CD4-positive, alpha-beta T cell treated with Interleukin-4 for 4 hours (primary cell): ENCODE measurements at places on chromosomes 6 and 20.

DNA sequence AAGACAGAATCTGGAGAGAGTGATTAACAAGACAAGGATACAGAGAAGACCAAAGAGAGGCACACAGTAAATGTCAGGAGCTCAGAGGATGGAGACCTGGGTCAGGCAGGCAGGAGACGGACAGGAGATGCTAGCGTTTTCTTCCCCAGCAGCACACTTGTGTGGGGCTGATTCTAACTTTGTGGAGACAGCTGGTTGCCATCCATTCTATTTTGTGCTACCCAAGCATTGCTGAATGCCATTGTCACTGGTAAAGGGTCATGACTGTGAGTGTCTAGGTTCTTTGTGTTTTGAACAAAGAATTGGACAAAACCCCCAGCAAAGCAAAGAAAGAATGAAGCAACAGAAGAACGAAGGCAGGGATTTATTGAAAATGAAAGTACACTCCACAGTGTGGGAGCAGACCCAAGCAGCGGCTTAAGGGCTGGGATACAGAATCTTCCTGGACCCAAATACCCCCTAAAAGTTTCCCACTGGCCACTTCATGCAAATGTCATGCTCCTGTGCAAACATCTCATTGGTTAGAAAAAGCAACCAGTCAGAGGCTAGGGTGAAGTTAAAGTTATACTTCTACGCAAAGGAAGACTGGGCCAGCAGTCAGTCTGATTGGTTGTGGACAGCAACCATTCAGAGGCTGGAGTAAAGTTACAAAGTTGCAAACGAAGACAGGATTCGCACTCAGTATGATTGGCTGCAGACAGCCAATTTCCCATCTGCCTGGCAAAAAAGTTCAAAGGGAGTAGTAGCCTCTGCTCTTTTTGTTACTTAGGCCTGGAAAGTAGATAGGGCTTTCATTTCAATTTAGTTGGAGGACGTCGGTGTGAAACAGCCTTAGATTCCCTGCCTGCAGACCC lies 17.5 kb downstream of the PTK7 start:
- DNase-seq: peak; percentile 18

- no peak for DNase-seq
These were observed 52.6 kb downstream of the JAG1 start for GRCh38 chr20:10621149-10621548.

DNA sequence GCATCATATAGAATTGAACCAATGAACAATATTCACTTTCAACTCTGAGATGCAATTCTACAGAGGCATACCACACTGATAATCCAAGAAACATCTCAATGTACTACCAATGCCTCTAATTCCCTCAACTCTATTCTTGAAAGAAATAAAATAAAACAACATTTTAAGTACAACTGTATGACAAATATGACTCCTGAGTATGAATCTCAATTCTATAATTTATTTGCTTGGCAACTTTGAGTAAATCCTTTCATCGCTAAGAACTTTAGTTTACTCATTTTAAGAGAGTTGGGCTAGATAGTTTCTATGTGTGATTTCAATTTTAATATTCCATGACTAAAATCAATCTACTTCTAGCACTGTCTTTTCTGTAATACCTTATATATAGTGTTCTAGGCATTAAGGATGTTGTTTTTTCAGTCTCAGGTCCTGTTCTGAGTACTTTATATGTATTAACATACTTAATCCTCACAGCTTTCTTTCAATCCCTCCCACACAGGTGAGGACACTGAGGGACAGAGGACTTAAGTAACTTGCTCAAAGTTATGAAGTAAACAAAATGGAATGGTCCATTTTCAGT lies 33.4 kb downstream of the GOPC start:
- no peak for DNase-seq

GRCh38 chr6:52020945-52021570 lies 66.4 kb downstream of the PKHD1 start:
- DNase-seq: peak; percentile 15

GRCh38 chr6:108557494-108558371 lies 3.0 kb upstream of the FOXO3 start:
- peak; percentile 85 for DNase-seq

DNA sequence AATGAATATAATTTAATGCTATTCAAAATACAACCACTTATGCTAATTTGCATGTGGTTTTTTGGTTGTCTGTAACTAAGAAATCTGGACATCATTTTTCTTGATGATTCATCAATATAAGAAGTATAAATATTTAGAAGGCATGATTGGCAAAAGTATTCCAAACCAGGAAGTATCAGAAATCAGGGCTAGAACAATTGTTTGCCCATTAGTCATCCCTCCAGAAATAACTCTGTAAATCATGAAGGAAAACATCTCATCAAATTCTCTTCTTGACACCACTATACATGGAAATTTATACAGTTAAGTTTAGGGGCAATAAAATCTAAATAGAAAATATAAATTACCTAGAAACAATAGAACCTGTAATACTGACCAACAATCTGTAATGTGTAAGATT lies 554.7 kb upstream of the HS3ST5 start:
- DNase-seq: no peak

- DNase-seq: no peak
These were observed 26.0 kb upstream of the CDK19 start for GRCh38 chr6:110841266-110841665.

DNA sequence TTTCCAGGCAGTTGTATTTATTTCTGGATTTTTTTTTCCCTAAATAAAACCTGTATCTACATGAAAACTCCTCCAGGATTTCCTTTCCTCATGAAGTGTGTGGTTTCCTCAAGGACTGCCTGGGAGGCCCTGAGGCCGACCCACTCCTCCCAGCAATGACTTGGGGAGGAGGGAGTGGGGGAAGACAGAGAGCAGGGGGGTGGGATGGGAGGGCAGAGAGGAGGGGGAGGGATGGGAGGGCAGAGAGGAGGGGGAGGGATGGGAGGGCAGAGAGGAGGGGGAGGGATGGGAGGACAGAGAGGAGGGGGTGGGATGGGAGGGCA lies 161.8 kb upstream of the AGPAT4 start:
- DNase-seq: no peak

- no peak for DNase-seq
These were observed 34.7 kb downstream of the EZR start for GRCh38 chr6:158784505-158784904.

GRCh38 chr6:46175446-46175845 lies 4.7 kb upstream of the ENPP5 start:
- peak; percentile 68 for DNase-seq

DNA sequence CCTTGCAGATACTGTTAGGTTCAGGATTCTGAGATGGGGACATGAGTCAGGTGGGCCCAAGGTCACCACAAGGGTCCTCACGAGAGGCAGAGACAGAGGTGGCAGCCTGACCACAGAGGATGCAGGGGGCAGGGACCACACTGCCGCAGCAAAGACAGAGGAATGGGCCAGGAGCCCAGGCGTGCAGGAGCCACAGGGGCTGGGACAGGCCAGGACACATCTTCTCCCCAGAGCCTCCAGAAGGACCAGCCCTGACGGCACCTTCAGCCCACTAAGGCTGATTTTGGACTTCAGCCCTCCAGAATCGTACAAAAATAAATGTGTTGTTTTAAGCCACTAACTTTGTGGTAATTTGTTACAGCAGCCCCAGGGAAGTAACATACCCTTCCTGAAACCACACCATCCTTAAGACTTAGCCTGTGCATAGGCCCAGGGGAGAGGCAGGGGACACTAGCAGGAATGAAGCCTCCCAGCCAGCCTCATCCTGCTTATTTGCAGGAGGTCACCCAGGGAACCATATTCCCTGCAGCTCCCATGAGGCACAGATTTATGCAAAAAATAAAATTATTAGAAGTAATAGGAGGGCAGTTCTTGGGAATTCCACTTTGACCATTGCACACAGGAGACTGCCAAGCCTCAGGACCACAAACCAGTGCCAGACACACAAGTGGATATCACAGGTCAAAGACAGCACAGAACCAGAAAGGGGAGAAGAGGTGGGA lies 119.3 kb upstream of the CST7 start:
- DNase-seq: no peak

- peak; percentile 36 for DNase-seq
These were observed 61.9 kb downstream of the GPR6 start for GRCh38 chr6:110039981-110040383.

DNA sequence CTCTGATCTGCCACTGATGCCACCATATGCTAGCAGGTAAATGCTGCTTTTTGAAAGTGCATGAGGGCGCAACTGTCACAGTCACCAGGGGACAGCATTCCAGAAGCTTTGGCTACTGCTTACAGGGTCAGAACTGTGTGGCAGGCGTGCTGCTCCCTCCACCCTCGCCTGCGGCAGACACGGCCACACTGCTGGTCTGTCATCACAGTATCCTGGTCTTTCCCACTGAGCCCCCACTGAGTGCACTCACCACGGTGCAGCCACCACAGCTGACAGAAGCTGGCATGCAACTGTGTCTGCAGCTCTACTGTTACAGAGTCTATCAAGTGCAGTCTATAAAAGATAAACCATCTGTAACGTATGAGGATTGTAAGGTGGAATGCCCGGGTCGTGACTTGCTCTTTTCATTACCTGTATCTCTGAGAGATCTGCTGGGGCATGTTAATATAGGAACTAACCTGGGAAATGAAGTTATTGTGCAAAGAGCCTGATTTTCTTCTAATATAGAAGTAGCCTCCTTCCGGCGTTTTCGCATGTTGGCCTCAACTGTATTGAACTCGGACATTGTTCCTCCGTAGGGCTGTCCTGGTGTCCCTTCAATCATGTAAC lies 24.5 kb downstream of the GCLC start:
- no peak for DNase-seq

DNA sequence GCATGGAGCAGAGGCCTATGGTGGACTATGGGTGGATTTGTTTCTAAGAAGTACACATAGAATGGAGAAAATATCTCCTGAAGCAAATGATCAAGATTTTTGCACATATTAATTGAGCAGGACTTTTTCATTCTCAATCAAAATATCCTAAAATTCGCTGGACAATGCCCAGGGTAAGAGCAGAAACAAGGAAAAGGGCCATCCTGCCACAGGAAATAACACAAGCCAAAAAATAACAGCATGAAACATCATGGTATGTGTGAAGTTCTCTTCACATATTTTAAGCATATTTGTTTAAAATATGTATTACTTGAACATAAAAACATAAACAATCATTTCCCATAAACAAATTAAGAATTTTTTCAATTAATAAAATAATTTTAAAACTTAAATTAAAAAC lies 868.9 kb downstream of the EPHA7 start:
- no peak for DNase-seq

- no peak for DNase-seq
These were observed 10.8 kb upstream of the EYA2 start for GRCh38 chr20:46883892-46884291.

DNA sequence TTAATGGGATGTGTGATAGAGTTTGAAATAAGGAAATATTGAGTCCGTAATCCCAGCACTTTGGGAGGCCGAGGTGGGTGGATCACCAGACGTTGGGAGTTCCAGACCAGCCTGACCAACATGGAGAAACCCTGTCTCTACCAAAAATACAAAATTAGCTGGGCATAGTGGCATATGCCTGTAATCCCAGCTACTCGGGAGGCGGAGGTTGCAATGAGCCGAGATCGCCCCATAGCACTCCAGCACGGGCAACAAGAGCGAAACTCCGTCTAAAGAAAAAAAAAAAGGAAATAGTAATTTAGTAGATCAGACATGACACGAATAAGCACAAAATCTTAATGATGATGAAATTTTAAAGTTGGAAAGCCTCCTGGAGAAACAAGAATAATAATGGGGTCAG lies 14.8 kb downstream of the GJA1 start:
- DNase-seq: no peak

- no peak for DNase-seq
These were observed 16.9 kb upstream of the HBS1L start for GRCh38 chr6:135071541-135071940.

DNA sequence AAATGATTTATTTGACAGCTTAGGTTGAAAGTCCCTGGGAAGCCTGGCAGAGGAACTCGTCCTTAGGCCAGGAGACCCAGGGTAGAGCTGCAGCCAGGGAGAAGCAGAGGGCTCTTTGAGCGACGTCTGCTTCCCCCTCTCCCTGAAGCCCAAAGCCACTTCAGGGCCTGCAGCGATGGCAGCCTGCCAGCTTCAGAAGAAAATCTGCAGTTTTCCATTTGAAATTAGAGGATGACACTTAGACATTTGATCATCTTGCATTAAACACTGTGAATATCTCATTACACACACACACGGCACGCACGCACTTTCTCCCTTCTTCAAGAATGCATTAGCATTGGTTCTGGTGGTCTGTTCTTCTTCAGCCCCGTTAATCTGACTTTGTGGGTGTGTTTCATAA lies 96.5 kb downstream of the PLEKHG1 start:
- no peak for DNase-seq

DNA sequence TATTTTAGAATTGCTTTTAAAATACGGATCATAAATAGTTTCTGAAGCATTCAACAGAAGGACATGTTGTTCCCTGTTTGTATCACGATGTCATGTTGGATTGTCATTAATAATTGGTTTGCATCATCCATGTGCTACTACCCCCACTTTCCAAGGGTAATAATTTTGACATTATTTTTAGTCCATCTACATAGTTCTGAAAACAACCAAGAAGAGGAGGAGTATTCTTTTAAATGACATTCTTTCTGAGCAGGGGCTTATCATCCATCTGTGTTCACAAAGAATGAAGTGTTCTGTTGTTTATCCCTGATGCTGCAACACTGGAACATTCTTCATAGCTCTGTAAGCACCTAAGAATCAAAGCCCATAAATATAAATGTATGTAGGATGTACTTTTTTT lies 151.0 kb upstream of the CITED2 start:
- no peak for DNase-seq

DNA sequence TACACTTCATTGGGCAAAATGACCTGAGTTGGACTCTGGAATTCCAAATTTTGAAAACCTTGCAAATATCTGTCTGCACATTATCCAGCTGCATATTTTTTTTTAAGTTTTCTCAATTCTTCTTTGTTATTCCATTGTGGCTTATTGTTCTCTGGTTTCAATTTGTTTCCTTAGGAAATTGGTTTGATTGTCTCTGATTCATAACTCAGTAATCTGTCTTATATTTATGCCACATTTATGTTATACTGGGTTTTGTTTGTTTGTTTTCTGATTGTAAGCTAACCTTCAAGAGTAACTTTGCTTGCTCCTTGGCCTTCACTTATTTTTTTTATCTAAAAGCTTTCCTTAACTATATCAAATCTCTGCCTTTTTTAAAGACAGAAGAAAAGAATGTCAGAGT lies 193.3 kb upstream of the PLCB4 start:
- DNase-seq: no peak

DNA sequence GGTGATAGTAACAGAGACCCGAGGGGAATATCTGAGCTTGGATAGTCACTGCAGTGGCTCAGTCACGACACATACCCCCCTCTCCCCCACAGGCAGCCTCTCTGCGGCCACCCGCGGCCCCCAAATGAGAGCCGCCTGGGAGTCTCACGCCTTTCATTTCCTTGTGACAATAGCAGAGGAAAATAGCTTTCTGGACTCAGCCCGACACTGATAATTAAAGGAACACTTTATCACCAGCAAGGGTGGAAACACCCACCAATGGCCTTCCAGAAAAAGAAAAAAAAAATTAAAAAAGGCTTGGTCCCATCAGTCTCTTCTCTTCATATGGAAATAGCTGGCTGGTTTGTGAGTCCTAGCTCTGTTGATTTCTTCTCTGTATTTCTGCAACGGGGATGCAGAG lies 35.1 kb upstream of the KCNG1 start:
- no peak for DNase-seq
